ENCODE measurements at places on chromosomes 7 and 10. TPM values are rescaled to one million over a fixed set of nuclear protein-coding genes. Genes with fewer than 3 reads are reported as not detected.

IFIT3 gene
- 7.2 TPM for total RNA-seq

CPEB3 gene
- total RNA-seq, result 0.92 TPM

OTUD1 gene
- total RNA-seq, result 4.8 TPM

MEOX2 gene
- not detected for total RNA-seq

FAM25A gene
- not detected for total RNA-seq

HOXA4 gene
- total RNA-seq, result 0.89 TPM

RELN gene
- total RNA-seq, result under 0.01 TPM

MNX1 gene
- not detected for total RNA-seq

FGFR2 gene
- total RNA-seq, result 9.2 TPM

PRPS1L1 gene
- not detected for total RNA-seq

ATG9B gene
- total RNA-seq, result 1.6 TPM

GRID1 gene
- total RNA-seq, result 0.09 TPM

IDI1 gene
- 144 TPM for total RNA-seq

PRLHR gene
- total RNA-seq, result not detected

LOXL4 gene
- total RNA-seq, result 240 TPM

PPP1R9A gene
- 0.51 TPM for total RNA-seq

FIS1 gene
- 264 TPM for total RNA-seq

COL17A1 gene
- 0.30 TPM for total RNA-seq

IGFBP1 gene
- total RNA-seq, result not detected

FAM25G gene
- total RNA-seq, result not detected

SSC4D gene
- total RNA-seq, result 0.59 TPM

STK31 gene
- not detected for total RNA-seq

FAM180A gene
- 7.2 TPM for total RNA-seq

PPP1R17 gene
- total RNA-seq, result not detected

PNLIPRP2 gene
- total RNA-seq, result not detected

CCZ1B gene
- 62.4 TPM for total RNA-seq

JCAD gene
- total RNA-seq, result 91.2 TPM

GHRHR gene
- total RNA-seq, result not detected

KLF14 gene
- under 0.01 TPM for total RNA-seq

SLC18A2 gene
- 0.05 TPM for total RNA-seq

HEPACAM2 gene
- not detected for total RNA-seq

LEP gene
- not detected for total RNA-seq

LHFPL3 gene
- total RNA-seq, result not detected

UFSP1 gene
- total RNA-seq, result 8.6 TPM

RAB18 gene
- 49.6 TPM for total RNA-seq

TMEM229A gene
- total RNA-seq, result not detected

NCF1 gene
- total RNA-seq, result not detected

ADCYAP1R1 gene
- not detected for total RNA-seq

SNX10 gene
- 0.32 TPM for total RNA-seq

SPDYE11 gene
- not detected for total RNA-seq
